ENCODE measurements at places on chromosomes 1 and 21. TPM values are rescaled to one million over a fixed set of nuclear protein-coding genes. Genes with fewer than 3 reads are reported as not detected.

The HLX gene
- 0.27 TPM for total RNA-seq

The TMPRSS15 gene
- total RNA-seq = not detected

DNA sequence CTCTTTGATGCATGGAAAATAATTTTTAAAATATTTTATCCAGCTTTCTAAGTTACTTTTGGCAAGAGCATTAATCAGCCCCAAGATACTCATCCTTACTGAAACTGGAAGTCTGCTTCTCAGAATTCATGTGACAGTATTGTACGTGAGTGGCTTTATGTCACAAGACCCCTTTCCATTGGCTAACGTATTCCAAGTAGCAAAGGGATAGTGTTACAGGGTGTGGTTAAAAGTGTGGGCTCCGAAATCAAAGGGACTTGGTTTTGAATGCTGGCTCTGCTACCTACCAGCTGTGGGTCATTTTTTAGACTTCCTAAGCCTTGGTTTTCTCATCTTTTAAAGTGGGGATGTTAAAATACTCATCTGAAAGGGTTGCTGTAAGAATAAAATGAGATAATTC, 91.7 kb downstream of the RHOU start:
- no peak for DNase-seq

DNA sequence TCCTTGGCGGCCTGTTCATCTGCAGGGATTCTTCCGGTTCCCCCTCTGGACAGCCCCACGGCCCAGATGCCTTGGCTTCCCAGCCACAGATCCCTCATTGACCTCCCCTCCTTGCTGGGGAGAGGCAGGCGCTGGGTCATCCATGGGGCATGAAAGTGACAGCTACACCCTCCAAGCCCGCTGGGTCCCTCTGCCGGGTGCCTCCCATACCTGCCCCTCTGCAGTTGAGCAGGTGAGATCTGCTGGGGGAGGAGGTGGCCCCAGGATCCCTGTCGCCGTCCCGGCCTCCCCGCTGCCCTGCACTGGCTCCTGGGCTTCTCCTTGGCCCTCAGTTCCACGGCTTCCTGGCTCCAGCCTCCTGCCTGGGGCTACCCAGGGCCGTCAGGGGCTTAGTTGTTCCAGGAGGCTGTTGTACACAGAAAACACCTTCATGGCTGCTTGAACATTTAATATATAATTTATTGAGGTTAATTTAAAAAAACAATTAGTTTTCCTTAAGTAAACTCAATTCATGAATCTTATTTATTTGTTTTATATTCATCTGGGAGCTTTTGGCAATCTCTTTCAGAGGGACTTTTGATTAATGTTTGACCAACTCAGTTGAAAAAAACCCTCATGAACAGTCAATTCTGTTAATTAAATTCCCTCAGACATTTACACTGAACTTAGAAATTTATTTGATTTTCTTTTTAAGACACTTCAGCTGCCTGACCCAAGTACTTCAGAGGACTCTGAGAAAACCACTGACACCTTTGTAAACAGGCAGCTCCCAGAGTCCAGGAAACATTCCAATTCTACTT, 67.6 kb upstream of the ABCG1 start:
- DNase-seq = no peak

DNA sequence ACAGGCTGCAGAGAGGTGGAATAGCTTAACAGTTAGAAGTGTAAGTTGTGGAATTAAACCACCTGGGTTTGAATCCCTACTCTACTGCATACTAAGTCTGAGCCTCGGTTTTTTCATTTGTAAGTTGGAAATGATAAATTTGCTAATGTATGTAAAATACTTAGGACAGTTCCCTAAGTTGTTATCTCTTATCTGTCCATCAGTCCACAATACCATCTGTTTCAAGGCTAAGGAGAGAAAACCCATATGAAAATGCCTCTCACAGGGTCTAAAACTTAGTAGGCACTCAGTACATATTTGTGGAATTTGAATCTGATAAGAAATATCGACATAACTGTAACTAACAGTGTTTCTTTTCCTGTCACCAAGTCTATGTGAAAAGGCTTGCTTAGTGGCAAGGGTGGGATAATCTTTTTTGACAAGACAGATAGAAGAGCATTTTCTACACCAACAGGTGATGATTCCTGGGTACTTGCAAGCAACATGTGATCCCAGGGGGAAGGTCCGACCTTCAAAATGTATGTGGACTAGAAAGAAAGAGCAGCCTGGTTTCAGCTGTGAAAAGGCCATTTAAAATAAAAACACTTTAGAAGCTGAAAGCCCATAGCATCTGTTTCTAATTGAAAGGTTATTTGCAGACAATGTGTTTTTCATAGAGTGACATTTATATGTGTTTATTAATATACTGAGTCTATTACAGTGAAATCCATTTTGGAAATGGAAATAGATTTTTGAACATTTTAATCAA, 202.9 kb downstream of the HHAT start:
- DNase-seq = no peak
